B cell (primary cell): ENCODE measurements at places on chromosomes 11 and 22. TPM values are rescaled to one million over a fixed set of nuclear protein-coding genes. Genes with fewer than 3 reads are reported as not detected.

DNA sequence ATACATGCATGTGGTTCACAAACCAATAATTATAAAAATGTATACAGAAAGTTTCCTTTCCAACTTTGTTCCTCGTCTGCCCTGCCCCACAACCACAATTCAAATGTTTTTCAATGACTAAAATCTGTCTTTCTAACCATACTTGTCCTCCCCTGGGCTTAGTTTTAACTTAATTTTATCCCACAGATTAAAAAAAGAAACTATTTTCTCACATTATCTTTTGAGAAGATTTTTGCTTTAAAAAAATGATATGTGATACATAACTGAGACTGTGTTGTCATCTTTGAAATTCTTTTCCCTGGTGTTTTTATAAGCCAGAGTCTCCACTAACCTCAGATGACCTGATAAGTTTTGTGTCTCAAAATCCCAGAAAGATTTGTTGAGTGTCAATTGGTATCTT lies 79.0 kb downstream of the FDX1 start:
- no peak for DNase-seq

DNA sequence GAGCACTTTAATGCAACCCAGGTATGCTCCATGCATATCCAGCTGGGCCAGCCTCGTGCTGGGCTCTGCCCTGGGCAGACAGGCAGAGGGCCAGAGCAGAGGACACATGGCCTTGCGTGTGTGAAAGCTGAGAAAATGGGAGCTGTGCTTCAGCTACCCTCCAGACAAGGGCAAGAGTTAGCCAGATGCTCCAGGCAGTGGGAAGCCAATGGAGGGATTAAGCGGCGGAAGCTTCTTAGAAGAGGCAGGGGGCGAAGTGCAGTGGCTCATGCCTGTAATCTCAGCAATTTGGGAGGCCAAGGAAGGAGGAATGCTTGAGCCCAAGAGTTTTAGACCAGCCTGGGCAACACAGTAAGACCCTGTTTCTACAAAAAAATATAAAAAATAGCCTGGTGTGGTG lies 9.8 kb upstream of the ARHGEF17 start:
- DNase-seq: no peak

GRCh38 chr11:129287920-129288319 lies 87.7 kb upstream of the BARX2 start:
- no peak for DNase-seq

- no peak for DNase-seq
Measured at GRCh38 chr22:26570864-26571525, 18.9 kb downstream of the TPST2 start.

GRCh38 chr11:76419896-76420295 lies 24.9 kb upstream of the EMSY start:
- peak; percentile 31 for DNase-seq

- no peak for DNase-seq
Measured at GRCh38 chr11:72441752-72442207, 7.4 kb upstream of the CLPB start.

Gene OR51B5
- total RNA-seq: 0.66 and 0.67 TPM in 2 replicates

Gene PAFAH1B2
- 98.1 and 103 TPM in 2 replicates for total RNA-seq
